AML-193 (cell line): ENCODE measurements at places on chromosomes 16 and 17.
A peak's percentile ranks its signal among the peaks of the same experiment; 100 is the strongest.

DNA sequence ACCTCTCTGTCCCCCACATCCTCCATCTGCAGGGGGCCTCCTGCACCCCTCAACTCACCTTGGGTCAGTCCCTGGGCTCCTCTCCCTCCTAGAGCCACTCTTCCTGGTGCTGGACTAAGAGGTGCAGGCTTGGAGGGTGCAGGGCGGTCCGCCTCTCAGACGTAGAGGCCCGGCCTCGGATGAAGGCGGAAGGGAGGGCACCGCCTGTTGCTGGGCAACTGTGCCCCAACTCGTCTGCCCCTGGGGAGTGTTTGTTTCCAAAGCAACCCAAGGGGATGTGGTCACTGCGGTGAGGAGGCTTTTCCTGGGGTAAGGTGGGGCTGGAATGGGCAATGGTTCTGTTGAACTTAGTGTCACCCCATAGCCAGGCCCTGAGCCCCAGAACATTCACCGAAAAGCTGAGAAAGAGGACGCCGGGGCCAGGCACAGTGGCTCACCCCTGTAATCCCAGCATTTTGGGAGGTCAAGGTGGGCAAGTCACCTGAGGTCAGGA is at the start of gene C16orf54:
Gene C16orf54 (minus strand): TSS at position 138 of the 493 bp plus-strand sequence. CDS start 1,039 bp downstream, outside the sequence.
- peak; percentile 96 for DNase-seq

GRCh38 chr16:67481561-67482232 is 740 bp upstream of the ATP6V0D1 start:
- peak; percentile 55 for DNase-seq

DNA sequence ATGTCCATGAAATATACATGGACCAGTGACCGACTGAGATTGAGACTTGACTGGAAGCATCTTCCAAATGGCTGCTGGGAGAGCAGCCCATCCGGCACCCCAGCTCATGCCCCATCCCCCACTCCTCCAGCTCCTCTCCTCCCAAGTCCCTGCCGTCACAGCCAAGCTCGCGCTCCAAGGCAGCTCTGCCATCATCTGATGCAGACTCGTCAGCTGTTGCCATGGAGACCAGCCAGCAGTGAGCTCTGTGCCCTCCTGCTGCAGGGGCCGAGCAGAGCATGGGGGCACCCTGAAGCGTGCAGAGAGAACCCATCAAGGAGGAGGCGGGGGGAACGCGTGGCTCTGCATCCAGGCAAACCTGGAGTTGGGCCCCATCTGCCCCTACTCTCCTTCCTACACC is 74.5 kb upstream of the TNRC6C start:
- DNase-seq, result no peak

GRCh38 chr17:77490361-77491183 is 349.8 kb downstream of the SEC14L1 start:
- DNase-seq, result no peak

- DNase-seq, result no peak
Observed at GRCh38 chr16:626787-627453, 3.9 kb upstream of the WFIKKN1 start.

- DNase-seq, result no peak
Observed at GRCh38 chr17:31722251-31723056, 136.6 kb downstream of the COPRS start.

- no peak for DNase-seq
Observed at GRCh38 chr17:50798424-50799288, 31.3 kb upstream of the ANKRD40CL start.

DNA sequence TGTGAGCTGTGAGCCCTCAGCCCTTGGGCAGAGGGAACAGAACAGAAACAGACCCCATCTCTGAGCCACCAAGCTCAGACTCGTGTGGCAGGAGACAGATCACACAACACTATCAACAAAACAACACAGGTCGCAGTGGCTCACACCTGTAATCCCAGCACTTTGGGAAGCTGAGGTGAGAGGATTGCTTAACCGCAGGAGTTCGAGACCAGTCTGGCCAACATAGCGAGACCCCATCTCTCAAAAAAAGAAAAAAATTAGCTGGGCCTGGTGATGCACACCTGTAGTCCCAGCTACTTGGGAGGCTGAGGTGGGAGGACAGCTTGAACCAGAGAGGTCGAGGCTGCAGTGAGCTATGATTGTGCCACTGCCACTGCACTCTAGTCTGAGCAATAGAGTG is 5.5 kb upstream of the QPRT start:
- no peak for DNase-seq

DNA sequence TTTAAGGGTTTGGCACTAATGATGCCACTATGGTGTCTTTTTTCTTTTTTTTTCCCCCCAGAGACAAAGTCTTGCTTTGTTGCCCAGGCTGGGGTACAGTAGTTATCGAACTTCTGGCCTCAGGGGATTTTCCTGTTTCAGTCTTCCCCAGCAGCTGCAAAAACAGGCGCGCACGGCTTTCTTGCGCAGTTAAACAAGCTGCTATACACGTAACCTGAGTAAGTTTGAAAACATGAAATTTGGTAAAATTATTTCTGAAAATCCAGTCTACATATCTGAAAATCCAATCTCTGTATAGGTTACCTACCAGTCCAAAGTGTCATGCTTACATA is 11.8 kb downstream of the TEX14 start:
- no peak for DNase-seq

- no peak for DNase-seq
Observed at GRCh38 chr16:27129401-27129800, 62.7 kb downstream of the C16orf82 start.

- DNase-seq, result peak; percentile 30
Observed at GRCh38 chr17:34542700-34543336, 36.6 kb upstream of the TMEM132E start.

DNA sequence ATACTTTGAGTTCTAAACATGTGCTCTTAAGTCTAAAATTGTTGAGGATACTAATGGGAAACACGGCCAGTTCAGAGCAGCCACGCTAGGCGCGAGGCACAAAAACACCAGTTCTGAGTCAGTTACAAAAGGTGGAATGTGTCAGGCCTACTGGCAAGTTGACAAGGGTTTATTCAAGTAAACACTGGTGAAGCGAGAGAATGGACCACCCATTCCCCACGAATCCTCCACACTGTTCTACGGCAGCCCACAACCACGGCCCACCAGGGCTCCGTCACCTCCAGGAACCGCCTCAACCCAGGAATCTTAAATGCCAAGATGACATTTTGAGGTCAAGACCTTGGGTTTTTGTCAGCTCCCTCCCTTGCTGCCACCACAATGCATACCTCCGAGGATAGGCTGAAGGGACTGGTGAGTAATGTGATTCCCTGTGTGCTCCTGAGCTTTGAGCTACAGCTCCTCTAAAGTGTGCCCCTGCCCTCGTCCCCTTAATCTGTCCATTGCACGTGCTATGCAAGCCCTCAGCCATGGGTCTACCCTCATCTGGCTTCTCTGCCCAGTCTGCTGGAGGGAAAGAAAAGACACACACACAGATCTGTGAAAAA is 28.5 kb upstream of the TRAP1 start:
- DNase-seq, result no peak

- DNase-seq, result no peak
Observed at GRCh38 chr16:2856061-2856670, 1.8 kb downstream of the PRSS22 start.

DNA sequence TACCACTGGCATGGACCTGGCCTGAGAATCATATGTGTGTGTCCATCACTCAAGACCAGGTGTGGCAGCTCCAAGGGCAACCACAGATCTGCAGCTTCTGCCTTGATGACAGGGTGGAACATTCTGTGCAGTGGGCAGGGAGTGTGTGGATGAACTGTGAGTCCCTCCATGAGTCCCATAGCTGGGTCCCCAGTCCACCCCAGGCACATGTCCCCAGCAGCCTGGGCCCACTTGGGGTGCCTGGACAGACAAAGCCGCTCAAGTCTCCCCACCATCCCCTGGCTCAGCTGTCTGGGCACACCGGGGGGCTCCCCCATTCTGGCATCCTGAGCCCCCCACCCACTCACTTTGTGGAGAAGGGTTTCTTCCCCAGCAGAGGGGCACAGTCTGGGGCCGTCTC is 4.6 kb upstream of the KRT16 start:
- DNase-seq, result no peak

- no peak for DNase-seq
Observed at GRCh38 chr17:33292201-33292980, 704 bp downstream of the ASIC2 start.

GRCh38 chr16:11349599-11350276 is 4.5 kb downstream of the RMI2 start:
- peak; percentile 73 for DNase-seq

- no peak for DNase-seq
Observed at GRCh38 chr17:2092253-2092652, 37.4 kb downstream of the HIC1 start.

DNA sequence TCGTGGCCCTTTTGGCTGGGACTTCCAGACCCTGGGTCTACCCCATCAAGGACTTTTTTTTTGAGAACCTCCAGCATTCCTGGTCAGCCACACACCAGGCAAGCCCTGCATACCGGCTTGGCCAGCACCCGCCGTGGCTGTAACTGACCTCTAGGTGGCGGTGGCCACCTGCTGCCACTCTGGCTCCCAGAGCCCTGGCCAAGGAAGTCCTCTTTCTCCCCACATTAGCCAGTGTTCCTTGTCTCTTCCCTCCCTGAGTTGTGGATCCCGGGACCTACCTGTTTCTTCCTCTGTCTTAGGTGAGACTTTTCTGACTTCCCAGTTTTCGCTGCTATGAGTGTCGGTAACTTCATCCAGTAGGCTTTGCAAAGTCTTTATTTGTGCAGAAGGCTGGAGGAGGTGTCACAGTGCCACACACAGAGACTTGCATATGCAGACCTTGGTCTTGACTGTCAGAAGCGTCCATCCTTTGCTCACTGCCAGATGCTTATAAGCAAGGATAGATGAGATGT is 348.3 kb downstream of the CPPED1 start:
- DNase-seq, result peak; percentile 53

DNA sequence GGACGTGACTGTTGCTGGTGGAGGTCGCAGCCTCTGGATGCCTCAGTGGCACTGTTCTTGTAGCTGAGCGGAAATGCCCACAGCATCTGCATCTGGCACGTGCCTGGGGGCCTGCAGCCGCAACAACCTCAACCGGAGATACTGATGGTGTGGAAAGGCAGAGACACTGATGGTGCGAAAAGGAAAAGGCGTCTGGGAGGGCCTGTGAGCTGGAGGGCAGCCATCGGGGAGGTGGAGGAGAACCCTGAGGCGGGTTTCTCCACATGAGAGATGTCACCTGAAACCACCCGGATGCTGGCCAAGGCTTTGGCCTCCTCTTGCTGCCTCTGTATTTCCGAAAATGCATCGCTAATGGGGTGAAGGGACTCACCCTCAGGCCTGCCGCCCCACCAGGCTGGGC is 284.8 kb upstream of the WSB1 start:
- DNase-seq, result no peak

DNA sequence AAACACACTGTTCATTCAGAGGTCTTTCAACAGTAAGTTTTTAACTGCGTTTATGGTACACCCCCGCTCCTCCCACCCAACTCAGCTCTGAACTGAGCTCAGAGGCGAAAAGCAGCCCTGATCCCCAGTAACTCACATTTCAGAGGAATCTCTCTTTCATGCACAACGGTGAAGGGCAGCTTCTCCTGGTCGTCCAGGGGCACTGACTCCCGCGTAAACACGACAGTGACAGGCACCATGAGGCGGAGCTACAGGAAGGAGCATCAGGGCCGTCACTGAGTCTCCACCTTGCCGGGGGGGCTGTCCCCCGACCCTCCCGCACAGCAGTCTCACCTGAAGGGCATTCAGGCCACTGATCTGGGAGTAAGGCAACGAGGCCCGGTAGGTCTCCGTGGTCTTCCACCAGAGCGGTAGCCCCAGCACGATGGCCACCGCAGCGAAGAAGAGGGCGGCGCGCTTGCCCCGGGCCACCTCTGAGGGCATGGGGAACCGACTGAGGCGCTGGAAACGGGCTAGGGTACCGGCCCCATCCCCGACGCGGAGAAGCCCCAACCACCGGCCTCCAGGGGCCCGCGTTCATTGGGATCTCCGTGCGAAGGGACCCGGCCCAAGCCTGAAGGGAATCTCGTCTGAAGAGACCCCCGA is 486 bp downstream of the PIGS start:
- peak; percentile 53 for DNase-seq

GRCh38 chr17:50266384-50267073 is 7.7 kb upstream of the TMEM92 start:
- no peak for DNase-seq

- peak; percentile 53 for DNase-seq
Observed at GRCh38 chr17:38703742-38704605, 1.1 kb upstream of the MLLT6 start.

DNA sequence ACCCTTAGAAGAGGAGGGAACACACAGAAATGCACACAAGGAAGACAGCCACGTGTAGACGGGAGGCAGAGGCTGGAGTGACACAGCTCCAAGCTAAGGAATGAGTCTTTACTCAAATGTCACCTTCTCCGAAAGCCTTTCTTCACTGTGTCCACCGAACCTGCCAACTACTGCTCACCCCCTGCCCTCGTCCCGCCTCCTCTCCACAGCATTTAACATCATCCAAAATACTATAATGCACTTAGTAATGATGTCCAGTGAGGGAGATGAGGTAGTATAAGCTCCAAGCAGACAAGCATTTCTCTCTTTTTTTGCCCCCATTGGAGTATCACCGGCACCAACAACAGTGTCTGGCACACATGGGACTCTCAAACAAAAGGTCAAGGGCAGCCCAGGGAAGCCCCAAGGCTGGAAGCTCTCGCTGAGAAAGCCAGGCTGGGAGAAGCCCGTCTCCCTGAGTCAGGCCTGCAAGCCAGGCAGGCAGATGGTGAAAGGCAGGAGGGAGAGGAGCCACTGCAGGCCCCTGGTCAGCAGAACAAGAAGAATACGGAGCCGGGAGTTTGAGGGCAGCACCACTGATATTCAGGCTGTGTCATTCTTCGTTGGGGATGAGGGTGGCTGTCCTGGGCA is 25.9 kb downstream of the ZFHX3 start:
- no peak for DNase-seq

DNA sequence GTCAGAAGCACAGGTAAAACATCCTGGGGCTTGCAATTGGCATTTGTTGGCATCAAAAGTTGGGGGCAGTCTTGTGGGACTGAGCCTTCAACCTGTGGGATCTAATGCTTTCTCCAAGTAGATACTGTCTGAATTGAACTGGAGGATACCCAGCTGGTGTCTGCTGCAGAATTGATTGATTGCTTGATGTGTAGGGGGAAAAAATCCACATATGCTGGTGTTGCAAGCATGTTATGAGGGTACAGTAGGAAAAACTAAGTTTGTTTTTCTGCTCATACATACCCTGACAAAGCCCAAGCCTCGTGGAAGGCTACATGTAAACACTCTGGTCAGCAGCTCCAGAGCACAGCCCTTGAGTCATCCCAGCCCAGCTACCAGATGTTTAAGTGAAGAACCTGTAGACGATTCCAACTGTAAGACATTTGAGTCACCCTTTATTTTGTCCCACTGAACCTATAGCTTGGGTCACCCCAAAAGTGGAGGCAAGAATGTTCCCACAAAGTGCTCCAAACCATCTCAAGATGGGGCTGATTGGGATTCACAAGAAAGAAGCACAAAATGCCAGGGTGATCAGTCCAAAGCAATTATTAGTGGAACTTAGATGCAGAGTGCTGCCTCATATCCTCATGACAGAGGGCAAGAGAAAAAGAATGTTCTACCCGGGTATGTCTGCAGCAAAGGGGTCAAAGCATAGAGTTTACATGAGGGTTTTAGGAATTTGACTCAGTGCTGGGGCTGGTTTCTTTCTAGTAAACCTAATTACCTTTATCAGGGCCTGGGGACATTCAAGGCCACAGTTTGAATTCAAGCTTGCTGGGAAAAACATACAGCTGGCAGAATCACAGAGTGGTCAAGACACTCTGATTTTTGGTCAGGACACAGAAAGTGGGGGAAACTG is 9.6 kb upstream of the APPBP2 start:
- DNase-seq, result no peak
